ENCODE measurements at places on chromosomes 1 and 21.
A peak's percentile ranks its signal among the peaks of the same experiment; 100 is the strongest.

DNA sequence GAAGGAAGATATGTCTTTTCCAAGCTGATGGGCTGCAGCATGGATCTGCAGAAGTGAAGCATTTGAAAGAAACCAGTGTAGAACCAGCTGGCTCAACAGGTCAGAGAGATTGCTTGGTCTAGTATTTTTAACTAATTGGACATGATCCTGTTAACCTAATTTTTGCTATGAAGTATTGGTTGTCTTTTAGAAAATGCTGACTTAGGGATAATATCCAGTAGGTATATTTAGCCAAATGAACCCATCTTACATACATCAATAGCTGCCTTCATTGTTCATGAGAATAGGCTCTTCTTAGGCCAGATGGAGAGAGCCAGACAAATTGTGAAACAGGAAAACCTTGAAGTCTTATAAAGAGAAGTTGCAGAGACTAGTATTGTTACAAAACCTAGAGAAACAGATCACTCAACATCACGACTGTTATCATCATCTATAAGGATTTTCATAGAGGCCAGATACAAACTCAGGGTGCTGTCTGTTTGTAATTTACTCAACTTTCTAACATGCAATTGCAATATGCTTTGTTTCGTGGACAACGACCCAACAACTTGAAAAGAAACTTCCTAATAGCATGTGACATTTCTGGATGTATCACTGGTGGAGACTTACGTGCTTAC, 148.2 kb downstream of the DISC1 start:
- no peak for DNase-seq

DNA sequence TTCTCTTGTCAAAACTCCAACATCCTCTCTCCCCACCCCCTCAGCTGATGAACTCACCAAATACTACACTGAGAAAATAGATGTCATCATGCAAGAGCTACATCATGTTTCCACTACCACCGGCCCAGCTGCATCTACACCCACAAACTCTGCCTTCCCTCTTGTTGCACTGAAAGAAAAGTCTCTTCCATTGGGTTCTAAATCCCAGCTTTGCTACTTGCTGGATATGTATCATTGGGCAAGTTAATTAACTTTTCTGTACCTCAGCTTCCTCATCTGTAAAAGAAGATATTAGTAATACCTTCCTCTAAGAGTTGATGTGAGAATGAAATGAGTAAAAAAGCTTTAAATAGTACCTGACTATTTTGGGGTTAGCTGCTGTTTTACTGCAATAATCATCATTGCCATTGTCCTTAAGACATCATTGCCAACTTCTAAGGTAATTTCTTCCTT, 108.6 kb downstream of the OLFML2B start:
- DNase-seq = no peak

- no peak for DNase-seq
These were observed 837 bp downstream of the UBASH3A start for GRCh38 chr21:42404539-42404938.

GRCh38 chr1:78283691-78284090, 207.1 kb upstream of the PTGFR start:
- DNase-seq = no peak

GRCh38 chr1:58769809-58770320, 14.0 kb downstream of the JUN start:
- DNase-seq = no peak

GRCh38 chr1:169576241-169576934, 9.9 kb downstream of the F5 start:
- DNase-seq = no peak

DNA sequence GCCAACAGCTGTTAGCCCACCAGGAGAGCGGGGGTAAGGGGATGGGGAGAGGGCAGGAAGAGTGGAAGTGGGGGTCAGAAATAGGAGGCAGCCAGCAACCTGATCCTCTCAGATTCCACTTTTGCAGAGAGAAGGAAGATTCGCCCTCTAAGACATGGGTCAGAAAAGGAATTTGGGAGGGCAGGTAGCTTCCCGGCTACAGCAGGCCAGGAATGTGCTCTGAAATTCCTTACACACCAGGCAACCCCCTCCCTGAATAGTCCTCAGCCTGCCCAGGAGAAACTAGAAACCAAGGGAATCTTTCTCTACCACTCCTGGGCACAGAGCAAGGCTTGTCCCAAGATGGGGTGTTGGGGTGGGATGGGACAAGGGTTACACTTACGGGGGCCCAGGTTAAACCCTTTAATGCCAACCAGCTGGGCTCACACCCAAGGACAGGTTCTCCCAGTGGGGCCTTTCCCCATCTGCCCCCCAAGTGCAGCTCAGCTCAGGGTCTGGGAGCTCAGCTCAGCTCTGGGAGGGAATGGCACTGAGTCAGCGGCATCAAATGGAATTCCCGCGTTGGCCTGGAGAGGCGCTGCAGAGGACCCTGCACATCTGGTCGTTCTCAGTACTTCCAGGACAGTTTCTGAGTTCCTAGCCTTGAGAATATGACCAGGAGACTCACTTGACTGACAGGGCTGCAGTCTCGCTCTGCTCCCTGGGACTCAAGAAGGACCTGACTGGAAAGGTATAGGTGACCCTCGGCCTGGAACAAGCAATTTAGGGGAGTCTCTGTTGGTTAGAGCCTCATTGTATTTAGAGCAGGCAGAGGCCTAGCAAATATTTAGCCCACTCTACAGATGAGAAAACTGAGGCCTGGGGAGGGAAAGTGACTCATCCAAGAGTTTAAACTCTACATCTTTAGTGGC, 761 bp downstream of the TNNT2 start:
- DNase-seq = no peak

DNA sequence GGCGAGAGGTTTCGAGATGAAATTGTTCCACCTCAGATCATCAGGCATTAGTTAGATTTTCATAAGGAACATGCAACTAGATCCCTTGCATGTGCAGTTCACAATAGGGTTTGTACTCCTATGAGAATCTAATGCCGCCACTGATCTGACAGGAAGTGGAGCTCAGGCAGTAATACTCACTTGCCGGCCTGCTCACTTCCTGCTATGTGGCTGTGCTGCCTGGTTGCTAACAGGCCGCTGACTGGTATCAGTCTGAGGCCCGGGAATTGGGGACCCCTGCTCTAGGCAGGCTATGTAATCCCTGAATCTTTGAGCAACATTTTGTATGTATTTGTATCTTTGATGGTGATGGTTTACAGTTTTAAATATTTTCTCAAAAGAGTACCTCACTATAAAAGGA, 32.5 kb downstream of the XKR8 start:
- no peak for DNase-seq

DNA sequence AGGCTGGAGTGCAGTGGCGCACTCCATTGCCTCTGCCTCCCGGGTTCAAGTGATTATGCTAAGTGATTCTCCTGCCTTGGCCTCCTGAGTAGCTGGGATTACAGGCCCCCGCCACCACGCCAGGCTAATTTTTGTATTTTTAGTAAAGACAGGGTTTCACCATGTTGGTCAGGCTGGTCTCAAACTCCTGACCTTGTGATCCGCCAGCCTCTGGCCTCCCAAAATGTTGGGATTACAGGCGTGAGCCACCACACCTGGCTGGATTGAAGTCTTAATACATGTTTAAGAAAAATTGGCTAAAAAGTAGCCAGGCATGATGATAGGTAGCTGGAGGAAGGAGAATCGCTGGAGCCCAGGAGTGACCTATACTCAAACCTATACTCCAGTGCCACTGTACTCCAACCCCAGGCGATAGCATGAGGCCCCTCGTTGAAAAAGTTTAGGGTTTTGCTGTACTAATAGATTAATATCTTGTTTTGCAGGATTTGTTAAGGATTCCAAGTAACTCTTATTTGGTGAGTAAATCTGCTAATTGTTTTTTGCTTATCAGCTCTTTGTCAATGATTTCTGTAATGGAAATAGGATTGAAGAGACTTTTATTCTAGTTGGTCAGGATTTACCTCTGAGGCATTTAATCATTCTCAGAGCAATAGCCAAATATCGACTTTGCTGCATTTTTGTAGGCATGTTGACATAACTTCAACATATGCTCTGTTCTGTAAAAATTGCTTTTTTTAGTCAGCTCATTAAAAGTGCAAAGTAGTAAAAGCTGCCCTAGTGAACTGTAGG, 2.0 kb downstream of the RCC1 start:
- no peak for DNase-seq

DNA sequence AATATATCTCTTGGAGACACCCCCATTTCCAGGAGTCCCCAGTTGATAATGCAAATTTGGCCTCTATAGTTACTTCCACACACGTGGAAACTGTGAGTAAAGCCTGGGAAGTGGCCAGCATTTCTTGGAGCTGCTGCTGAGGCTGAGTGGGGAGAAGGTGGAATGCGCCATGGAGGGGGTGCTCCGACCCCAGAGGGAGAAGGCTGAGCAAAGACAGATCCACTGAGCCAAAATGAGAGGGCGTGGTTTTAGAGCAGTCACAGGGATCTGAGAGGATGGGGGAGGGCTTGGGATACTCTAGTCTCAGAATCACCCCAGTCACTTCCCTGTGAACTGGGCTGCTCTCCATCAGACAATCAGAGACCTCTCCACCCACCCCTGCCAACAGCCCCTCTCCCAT, 38.7 kb downstream of the TRIM62 start:
- no peak for DNase-seq

- no peak for DNase-seq
These were observed 11.8 kb downstream of the PSEN2 start for GRCh38 chr1:226882187-226882586.

- no peak for DNase-seq
These were observed 9.4 kb downstream of the RUNX1 start for GRCh38 chr21:35039595-35040289.

DNA sequence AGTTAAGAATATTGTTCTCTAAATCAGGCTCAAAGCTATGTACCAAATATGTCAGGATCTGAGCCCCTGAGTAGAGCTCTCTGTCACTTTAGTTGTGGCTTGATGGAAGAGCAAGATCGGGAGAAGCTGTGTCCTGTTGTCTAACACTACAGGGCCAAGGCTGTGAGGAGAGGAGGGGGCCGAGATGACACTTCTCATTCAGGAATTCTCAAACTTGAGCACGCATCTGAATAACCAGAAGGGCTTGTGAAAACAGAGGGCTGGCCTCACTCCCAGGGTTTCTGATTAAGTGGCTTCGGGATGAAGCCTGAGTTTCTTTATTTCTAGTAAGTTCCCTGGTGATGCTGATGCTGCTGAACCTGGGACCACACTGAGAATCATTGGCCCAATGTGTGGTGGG, 209.2 kb upstream of the DAB1 start:
- no peak for DNase-seq

DNA sequence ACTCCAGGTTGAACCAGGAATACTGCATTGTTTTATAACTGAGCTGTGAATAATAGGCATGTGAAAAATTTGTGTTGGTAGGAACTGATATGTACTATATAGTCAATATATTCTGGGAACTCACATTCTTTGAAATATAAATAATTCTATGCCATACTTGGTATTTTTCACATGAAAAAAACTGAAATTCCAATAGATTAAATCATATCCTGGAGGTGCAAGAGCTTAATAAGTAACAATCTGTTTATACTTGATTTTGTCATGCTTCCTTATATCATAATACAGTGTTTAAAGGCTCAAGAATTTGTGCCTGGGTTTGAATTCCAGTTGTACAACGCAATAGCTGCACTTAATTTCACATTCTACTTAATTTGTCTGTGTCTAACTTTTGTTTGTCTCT, 387.0 kb downstream of the USP25 start:
- no peak for DNase-seq

DNA sequence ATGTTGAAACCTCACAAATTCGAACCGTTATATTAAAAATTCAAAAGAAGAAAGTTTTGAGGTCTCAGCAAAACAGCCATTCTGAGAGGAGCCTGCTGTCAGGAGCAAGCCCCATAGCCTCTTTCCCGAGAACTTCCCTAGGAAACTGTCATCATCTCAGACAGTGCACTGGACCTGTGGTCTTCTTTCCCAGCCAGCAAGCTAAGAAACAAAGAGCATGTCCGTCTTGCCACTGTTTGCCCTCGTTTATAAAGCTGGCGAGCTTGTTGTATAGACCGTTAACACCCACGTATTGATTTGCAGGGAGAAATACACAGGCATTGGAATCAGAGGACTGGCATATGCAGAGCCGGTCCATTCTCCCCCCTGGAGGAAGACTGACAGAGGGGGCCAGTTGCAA, 407.0 kb downstream of the NPHP4 start:
- no peak for DNase-seq

DNA sequence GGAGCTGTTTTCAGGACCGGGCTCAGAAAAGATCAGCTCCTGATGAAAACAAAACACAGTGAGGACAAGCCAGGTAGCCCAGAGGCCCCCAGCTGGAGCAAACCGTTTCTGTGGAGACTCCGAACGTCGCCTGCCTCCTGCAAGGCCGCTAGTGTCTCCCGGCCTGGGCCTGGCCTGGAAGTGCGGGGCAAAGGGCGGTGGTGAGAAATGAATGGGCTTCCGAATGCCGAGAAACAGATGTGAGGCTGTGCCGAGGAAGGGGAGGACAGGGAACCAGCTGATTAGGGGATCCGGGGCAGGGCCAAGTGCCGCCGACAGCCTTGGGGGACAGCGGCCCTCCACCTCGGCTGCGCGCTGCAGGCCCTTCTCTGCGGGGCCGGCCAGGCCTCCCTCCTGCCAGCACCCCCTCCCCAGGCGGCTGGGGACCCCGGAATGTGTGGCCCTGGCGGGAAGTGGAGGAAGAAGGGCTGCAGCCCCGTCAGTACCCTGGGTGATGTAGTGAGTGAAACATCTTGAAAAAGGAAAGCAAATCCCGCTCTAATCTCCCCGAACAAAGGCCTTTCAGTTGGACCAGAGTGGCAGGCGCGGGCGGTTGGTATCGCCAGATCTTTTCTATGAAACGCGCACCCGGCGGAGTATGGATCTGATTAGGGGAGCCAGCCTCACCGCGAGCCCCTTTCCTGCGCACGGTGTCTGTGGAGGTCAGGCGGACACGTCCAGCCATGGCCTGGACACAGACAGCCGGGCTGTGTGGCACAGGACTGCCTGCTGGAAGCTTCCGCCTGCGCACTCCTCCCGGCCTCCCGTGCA, 52.6 kb downstream of the PRDM16 start:
- no peak for DNase-seq

- peak; percentile 12 for DNase-seq
These were observed 43.7 kb downstream of the TP53BP2 start for GRCh38 chr1:223802032-223802431.

GRCh38 chr1:85462931-85463649, 1.9 kb downstream of the DDAH1 start:
- no peak for DNase-seq

- no peak for DNase-seq
These were observed 20.6 kb downstream of the LUZP1 start for GRCh38 chr1:23148084-23148483.

- DNase-seq = no peak
These were observed 555.3 kb downstream of the NUF2 start for GRCh38 chr1:163877016-163877415.

- DNase-seq = no peak
These were observed 102.2 kb downstream of the FCRL5 start for GRCh38 chr1:157450106-157450505.

DNA sequence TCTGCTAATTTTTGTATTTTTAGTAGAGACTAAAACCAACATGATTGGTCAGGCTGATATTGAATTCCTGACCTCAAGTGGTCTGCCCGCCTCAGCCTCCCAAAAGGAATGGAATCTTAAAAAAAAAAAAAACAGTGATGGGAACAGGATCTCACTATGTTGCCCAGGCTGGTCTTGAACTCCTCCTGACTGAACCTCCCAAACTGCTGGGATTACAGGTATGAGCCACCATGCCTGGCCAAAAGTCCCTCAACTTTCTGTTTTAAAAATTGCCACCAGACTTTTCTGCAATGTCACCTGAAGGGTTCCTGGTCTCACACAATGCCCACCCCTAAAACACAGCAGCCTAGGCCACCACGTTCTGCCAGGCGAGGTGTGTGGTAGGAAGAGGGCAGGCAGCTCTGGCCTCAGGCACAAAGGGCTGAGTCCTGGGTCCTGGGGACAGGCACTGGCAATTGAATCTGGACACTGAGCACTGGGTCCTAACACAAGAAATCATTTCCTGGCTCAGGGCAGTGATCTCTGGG, 21.2 kb upstream of the THRAP3 start:
- DNase-seq = no peak

GRCh38 chr1:202320081-202320405, 21.7 kb downstream of the UBE2T start:
- DNase-seq = no peak

All from posterior cingulate gyrus (tissue), 11 donors.